ENCODE measurements at places on chromosomes 5 and 9. TPM values are rescaled to one million over a fixed set of nuclear protein-coding genes. Genes with fewer than 3 reads are reported as not detected.
A peak's percentile ranks its signal among the peaks of the same experiment; 100 is the strongest.

DNA sequence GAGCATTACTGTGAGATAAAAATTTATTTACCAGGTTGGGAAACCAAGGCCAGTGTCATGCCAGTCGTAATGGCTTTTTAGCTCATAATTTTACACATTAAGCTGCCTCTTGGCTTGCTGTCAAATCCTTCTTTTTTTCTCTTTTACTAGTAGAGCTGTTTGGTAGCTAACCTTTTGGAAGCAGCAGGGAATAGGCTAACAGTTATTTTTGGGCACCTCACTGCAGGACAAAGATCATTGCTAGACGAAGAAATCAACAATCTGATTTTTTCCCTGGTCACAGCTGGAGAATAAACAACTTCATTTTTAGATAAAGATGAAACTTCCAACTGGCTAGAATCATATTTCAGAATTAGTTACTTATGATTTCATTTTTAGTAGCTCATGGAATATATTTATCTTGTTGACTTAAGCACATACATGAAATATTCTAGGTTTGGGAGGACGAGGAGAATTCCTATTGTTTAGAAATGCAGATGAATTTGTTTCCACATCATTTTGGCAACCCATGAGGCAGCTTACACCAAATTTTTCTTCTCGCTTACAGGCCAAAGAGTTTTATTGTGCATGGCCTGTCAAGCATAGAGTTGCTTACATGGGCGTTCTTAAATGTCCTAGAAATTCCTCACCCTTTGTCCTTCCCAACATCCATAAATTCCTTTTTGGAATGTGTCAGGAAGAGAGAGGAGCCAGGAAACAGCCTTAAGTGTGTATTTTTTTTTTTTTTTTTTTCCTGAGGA lies 19.6 kb downstream of the TNC start:
- peak; percentile 56 for DNase-seq

FOXD4 gene
- 2.7 TPM for polyA plus RNA-seq

SLC34A1 gene
- polyA plus RNA-seq: not detected

PROB1 gene
- 55.2 TPM for polyA plus RNA-seq

GRCh38 chr5:139368613-139369012 lies 14.5 kb downstream of the SLC23A1 start:
- no peak for DNase-seq

TMEM232 gene
- 1.0 TPM for polyA plus RNA-seq

DNA sequence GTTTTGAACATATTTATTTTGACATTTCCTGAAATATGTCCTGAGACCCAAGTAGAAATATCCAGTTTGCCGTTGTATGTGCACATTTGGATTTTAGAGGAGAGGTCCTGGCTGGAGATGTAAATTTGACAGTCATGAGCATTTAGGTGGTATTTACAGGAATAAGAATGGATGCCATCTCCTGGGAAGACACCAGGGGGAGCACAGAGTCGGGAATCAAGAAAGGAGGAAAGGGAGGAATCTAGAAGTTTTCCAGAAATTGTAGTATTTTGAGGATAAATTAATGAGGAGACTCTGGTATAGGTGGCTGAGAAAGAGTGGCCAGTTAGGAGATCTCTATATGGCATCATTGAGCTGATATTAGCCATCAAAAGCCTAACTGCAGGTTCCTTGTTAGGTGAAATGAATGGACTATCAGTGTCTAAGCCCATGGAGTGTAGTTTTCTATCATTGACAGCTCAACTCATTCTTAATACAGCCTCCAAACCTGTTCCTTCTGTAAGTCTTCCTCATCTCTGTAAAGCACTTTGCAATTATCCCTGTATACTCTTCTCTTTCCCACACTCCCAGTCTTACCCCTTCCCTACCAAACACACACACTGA lies 7.2 kb downstream of the GAPT start:
- peak; percentile 35 for DNase-seq

GRCh38 chr9:13020146-13021040 lies 245.6 kb downstream of the LURAP1L start:
- DNase-seq: peak; percentile 51

LCN9 gene
- not detected for polyA plus RNA-seq

- peak; percentile 40 for DNase-seq
Measured at GRCh38 chr5:116032094-116032517, at the start of gene ARL14EPL. ARL14EPL (plus strand) TSS chr5:116032472; CDS start chr5:116051466, 18,994 bp downstream.

GRCh38 chr5:162410365-162410764 lies 342.8 kb downstream of the GABRG2 start:
- DNase-seq: no peak

- DNase-seq: no peak
Measured at GRCh38 chr5:14977058-14977685, 105.6 kb upstream of the ANKH start.
